CD4-positive, alpha-beta T cell treated with Interleukin-17A for 1 hour (primary cell): ENCODE measurements at places on chromosomes 12 and 14.

- peak; percentile 88 for DNase-seq
Measured at GRCh38 chr12:121712461-121713256, at the start of gene TMEM120B. Gene TMEM120B, plus strand, starts transcription at chr12:121712752. Its CDS starts 144 bp downstream, at chr12:121712896.

DNA sequence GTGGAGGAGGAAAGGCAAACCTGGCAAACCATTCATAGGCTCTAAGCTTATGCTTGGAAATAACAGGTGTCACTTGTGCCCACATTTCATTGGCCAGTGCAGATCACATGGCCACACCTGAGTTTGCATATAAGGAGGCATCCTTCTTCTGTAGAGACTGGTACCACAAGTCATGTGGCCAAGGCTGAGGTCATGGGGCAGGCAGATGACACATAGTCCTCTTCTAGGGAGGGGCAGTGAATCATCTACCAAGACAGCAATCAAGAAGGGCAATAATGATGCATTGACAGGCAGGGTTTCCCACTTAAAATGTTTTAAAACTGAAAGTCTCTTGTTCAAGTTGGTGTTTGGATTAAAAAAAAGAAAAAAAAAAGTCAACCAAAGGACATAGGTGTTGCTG lies 77.3 kb downstream of the DAAM1 start:
- DNase-seq, result no peak

- no peak for DNase-seq
Measured at GRCh38 chr12:130952171-130952954, 1.3 kb upstream of the ADGRD1 start.

DNA sequence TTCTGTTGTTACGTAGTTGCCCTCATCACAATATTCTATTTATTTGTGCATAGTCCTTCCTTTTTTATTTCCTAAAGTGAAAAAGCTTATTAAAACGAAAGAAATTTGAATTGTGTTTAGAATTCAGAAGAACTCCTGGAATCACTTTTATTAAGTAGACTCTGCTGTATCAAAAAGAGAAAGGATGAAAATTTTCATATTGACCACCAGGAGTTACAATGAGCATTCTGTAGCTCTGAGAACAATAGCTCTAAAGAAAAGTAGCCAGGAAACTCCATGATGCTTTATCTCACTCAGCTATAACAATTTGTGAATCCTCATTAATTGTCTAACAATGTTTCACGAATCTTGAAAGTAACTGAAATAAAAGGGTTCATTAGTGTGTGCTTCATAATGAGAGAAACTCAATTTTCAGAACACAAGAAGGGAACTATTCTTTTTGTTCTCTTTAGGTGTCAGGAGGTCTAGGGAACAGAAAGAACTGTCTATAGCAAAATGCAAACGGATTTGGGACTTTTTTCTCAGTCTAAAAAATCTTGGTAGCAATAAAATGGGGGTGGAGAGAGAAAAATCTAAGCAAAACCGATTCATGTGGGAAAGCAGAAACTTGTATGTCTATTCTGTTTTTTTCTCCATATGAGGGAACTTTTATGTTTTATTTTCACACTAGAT lies 19.3 kb downstream of the ASCL1 start:
- no peak for DNase-seq

DNA sequence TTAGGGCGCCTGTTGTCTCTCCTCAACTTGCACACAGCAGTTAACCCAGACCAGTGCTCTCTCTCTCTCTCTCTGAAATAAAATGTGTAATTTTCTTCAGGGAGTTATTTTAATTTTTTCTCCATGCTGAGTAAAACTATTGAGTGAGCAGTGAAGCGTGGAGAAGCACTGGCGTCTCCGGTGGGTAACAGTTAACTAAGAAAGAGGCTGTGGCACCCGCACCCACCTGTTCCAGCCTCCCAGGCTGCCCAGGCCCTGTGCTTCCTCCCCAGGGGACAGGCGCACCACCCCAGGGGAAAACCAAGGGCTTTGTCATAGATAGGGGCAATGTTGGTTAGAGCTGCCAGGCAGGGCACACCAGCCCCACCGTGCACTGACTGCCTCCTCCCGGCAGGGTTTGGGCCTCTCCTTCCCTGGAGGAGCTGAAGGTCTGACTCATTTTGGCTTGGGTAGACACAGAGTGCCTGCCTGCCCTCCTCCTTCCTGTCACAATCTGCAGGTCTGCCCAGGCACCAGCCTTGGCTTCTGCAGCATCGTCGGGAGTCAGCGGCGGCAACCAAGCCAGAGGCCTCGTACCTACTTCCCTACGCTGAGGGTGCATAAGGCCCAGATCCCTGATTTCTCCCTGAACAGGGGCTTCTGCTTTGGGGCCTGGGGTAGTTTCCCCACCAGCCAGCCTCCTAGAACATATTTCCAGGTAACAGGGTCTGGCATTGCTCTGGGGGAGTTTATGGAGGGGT lies 3.9 kb downstream of the HOXC5 start:
- no peak for DNase-seq

DNA sequence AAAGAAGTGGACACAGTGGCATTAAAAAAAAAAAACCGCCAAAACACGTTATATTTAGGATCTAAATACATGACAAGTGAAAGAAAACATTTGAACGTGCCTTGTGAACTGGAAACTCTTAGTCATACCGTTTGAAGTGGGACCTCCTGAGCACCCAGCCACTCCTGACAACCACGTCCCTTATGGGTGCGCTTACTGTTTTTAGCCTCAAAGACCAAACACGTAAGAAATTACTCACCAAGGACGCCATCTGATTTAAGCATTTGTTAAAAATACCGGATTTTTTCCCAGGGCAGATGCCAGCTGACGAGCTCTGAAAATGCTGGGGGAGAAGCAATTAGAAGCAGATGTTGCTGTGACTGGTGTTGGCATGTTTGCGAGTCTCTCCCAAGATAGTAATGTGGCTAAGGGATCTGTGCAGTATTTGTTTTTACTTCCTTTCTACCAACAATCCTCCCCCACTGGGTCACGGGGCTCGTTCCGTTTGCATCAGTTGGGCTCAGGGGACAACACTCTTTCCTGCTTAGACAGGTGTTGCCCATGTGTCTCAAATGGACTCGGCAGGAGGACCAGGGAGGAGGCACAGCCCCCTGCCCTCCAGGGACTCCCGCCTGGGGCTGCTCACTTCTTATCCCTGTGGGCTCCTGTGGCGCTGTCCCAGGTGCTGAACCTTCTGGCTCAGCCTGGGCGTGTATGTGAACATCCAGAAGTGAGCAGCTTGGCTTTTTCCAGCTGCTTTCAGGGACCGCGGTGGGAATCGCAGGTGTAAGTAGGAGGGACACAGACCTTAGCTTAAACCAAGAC lies 101.0 kb downstream of the BEGAIN start:
- DNase-seq, result peak; percentile 33

DNA sequence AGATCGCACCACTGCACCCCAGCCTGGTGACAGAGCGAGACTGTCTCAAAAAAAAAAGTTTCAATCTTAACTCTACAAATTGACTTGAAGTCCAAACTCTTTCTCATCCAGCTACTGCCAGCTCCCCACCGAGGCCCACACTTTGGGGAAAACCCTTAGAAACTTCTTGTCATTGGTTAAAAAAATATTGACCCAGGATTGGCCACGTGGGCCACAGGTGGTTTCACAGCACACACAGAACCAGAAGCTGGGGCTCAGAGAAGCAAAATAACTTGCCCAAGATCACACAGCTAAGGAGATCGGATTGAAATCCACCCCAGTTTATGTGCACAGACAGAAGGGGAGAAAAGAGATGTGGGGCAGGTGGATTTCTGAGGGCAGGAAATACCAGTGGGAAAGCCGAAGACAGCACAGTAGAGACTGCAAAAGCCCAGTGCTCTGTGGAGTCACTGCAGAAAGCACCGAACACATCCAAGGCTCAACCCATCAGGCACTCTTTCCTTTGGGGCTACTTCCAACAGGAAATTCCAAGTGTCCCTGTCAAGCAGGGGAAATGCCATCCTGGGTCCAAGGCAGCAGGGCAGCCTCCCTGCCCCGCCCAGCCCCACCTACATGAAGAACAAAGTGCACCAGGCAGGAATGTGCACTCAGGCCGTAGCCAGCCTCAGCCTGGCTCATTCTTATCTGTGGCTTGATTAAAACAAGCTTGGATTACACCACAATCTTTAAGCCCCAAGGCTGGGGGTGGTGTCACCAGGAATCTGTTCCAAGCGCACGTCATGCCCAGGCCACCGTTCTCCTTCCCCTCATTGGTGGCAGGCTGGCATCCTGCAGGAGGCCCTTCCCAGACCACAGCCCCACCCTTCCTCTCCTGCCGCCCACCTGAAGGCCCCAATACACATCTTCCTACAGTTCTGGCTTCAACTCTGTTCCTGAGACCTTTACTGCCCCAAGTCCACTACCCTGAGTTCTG lies 72.5 kb downstream of the ITPK1 start:
- DNase-seq, result no peak

DNA sequence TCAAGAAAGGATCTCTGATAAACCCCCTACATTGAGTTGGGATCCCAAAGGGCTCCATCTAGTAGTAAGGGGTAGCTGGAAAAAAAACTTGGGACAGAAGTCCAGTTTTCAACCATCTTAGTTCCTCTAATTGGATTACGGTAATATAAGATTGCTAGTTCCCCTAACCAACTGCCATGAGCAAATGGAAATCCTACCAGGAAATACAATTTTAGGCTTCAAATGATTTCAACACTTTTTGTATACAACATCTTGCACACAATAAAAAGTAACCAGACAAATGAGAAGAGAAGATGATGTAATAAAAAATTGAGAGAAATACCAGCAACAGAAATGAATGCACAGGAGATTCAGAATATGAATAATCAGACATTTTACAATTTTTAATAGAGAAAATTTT lies 73.0 kb downstream of the TSHR start:
- no peak for DNase-seq

- no peak for DNase-seq
Measured at GRCh38 chr12:56574210-56574609, 52.6 kb downstream of the RBMS2 start.

DNA sequence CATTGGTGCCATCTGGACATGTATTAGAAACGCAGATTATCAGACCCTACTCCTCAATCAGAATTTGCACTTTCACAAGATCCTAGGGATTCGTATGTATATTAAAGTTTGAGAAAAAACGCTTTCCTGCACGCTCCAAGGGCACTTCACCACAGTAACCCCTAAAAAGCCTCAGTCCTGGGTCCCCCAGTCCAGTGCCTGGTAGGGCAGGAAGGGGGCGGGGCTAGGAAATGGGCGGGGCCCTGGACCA lies 369 bp downstream of the DEPDC4 start:
- no peak for DNase-seq

GRCh38 chr14:38904959-38905358 lies 198.1 kb downstream of the SEC23A start:
- no peak for DNase-seq

- no peak for DNase-seq
Measured at GRCh38 chr12:6375269-6376078, at the start of gene SCNN1A. Gene SCNN1A, minus strand, starts transcription at chr12:6375563. Its CDS starts 780 bp downstream, at chr12:6374783.

DNA sequence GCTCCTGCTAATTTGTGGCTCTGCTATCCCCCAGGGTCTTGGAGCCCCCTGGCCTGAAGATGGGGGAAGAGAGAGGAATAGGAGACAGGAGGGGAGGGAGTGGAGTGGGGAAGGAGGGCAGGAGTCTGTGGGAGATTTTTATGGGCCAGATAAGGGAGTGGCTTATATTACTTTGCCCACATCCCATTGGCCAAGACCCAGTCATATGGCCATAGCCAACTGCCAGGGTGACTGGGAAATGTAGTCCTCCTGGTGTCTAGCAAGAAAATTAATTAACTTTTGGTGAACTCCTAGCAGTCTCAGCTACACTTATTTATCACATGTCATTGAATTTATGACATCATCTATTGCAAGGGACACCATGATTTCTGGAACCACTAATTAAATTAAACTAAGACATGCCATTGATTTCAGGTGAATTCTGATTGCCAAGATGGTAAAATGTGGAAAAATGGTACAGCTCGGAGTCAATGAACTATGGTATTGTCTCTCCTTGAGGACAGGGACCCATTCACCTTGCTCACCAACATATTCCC lies 50.3 kb downstream of the ESRRB start:
- DNase-seq, result no peak

GRCh38 chr12:99192489-99192888 lies 455.1 kb upstream of the GARIN6 start:
- DNase-seq, result no peak

GRCh38 chr12:128911861-128912260 lies 58.6 kb downstream of the GLT1D1 start:
- DNase-seq, result no peak

GRCh38 chr14:30855345-30856037 lies 18.9 kb upstream of the COCH start:
- DNase-seq, result no peak

DNA sequence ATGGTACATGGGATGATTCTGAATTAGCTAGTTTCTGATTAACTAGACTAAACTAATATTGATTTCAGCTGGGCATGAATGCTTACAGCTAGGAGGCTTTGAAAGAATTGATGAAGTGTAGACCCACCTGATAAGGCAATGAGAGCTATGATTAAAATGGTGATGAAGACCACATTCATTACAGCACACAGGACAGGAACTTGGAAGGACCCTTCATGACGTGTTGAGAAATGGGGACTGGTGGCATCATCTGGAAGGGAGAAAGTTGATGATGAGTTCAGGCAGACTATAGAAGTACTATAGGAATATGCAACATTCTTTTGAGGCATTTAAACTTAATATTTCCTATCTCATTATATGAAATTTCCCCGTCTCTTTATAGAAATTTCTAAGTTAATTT lies 4.5 kb downstream of the CD69 start:
- DNase-seq, result peak; percentile 60

DNA sequence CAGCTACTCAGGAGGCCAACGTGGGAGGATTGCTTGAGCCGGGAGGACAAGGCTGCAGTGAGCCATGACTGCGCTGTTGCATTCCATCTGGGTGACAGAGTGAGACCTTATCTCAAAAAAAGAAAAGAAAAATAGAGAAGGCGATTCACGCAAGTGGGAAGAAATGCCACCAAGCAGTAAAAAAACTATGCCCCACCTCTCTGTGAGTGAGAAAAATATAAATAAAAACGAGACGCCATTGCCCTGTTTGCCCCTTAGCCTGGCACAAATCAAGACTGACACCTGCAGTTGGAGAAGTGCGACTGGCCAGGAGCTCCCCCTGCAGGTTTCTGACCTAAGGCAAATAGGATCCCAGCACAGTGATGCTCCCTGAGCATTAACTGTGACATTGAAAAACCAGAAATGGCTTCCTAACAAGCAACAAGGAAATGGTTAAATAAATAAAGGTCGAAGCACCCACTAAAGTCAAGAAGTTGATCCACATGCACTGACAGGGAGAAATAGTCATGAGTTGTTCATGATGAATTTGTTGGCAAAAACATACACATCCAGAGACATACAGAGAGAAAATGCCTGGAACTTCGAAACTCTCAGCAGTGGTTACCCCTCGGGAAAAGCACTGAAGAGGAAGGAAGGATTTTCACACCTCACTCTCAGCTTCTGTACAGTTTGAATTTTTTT lies 21.1 kb downstream of the GSC start:
- DNase-seq, result peak; percentile 6

- DNase-seq, result no peak
Measured at GRCh38 chr14:104428333-104428851, 151.2 kb upstream of the C14orf180 start.

DNA sequence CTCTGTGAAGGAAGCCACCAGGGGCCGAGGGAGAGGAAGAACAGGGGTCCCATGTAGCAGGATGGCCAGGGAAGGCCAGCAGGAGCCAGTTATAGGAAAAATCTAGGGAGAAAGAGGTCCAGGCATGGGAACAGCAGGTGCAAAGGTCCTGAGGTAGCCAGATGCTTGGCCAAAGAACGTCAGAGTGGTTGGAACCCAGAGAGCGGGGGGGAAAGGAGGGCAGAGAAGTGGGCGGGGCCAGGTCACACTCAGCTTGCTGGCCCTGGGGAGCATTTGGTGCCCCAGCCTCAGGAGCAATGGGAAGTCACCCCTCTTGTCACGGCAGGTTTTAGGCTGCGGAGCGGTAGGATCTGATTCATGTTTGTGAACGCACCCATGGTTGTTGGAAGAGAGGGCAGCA lies 180.5 kb downstream of the PHETA1 start:
- no peak for DNase-seq
